LHCN-M2 (cell line): ENCODE measurements at places on chromosomes 5 and 9.

GRCh38 chr5:123116757-123117156 is 27.7 kb downstream of the PRDM6 start:
- DNase-seq = no peak

DNA sequence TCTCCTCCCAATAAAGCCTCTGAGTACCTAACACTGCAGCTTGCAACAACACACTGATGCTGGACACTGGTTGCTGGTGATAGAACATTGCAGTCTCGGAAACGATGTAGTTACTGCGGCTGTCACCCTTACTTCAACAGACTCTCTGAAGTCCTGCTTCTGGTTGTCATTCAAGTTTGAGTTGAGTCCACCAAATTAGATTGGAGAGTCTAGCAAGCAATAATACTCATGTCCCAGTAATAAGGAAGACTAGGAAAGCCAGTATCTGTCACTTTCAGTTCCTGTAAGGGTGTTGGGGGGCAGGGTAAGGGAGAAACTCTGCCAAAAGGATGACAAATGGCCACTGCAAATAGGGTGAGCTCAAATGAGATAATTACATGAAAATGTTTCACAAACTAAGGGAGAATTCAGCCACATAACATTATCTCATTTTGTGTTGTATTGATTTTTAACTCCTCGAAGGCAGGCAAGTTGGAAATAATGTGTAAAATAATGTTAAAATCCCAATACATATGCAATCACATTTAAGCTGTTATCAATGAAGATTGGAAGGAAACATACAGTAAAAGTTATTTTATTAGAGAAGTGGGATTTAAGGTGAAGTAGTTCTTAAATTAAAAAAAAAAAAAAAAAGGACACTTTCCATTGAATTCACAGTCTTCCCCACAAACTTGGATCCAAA is 849 bp upstream of the IFT74 start:
- DNase-seq = peak; percentile 32

DNA sequence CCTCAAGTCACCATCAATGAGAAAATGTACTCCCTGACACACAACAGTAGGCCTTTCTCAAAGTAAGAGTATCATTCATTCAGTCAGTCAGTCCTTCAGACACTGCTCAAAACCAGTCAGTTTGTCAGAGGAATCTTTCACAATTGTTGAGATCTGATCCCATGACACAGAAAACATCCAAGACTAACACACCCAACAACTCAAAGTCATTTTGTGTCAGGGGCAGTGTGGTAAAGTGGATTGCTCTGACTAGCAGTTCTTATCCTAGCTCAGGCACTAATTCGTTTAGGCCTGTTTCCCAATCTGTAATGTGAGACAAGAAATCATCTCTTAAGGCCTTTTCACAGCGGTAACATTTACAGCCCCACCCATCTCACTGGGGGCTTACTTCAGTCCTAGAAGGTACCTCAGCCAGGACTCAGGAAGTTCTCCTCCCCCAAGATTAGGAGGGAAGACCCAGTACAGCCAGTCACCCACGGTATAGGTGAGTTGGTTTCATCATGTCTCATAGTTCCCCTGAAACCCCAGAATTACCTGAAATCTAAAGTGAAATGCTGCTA is 31.9 kb downstream of the SH3TC2 start:
- peak; percentile 22 for DNase-seq

- DNase-seq = no peak
Measured at GRCh38 chr5:57324181-57324580, 150.3 kb downstream of the GPBP1 start.

- DNase-seq = no peak
Measured at GRCh38 chr9:106796771-106797170, 66.2 kb upstream of the ZNF462 start.

DNA sequence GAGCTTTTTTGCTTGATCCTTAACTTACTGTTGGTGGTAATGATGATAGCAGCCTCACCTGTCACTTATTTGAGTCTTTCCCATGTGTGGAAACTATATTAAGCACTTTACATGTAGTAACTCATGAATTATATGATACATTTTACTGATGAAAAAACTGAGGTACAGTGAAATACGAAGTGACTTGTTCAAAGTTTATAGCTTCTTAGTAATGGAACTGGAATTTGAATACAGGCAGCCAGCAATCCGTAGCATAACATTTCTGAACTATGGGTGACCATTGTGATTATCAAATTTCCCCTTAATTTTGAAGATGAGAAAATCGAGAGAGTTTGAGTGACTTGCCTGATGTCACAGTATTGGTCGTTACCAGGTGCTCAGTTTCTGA is 17.3 kb downstream of the SCAMP1 start:
- no peak for DNase-seq

- no peak for DNase-seq
Measured at GRCh38 chr5:173903396-173904140, 15.4 kb downstream of the CPEB4 start.

GRCh38 chr5:159508344-159508743 is 178.1 kb upstream of the IL12B start:
- no peak for DNase-seq

- peak; percentile 4 for DNase-seq
Measured at GRCh38 chr9:91285729-91286353, 75.9 kb downstream of the AUH start.
